ENCODE measurements at places on chromosomes 1 and 21.

GRCh38 chr1:64980745-64981600 is 14.6 kb upstream of the JAK1 start:
- no peak for DNase-seq

- DNase-seq, result no peak
Measured at GRCh38 chr1:235411489-235412486, 44.6 kb downstream of the TBCE start.

DNA sequence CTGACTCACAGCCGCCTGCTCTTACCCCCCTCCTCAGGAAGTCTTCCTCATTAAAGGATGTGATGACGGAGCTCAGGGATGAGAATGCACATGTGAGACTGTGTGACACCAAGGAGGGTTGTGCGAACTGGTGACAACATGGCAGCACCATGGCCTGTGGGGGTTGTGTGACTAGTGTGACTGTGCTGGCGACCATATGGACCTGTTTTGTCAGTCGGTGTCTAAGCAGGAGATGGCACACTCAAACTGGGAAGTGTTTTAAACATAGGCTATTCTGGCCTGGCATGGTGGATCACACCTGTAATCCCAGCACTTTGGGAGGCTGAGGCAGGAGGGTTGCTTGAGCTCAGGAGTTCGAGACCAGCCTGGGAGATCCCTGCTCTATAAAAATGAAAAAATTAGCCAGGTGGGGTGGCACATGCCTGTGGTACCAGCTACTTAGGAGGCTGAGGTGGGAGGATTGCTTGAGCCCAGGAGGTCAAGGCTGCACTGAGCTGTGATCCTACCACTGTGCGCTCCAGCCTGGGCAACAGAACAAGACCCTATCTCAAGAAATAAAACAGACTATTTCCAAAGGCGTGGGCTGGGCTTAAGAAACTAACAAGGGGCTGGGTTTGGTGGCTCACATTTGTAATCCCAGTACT is 7.4 kb downstream of the TRNP1 start:
- DNase-seq, result no peak

DNA sequence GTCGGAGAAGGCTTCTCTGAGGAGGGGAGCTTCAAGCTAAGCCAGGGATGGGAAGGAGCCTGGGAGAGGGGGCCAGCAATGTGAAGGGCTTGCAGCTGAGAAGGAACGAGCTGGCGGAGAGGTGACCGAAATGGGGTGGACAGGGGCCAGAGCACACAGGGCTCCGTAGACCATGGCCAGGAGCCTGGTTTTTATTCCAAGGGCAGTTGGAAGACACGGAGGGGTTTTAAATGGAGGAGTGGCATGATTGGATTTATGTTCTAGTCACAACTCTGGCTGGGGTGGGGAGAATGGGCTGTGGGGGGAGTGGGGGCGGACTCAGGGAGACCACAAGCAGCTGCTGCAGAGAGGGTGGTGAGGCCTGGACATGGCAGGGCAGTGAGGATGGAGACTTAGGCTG is 5.1 kb upstream of the EPS8L3 start:
- DNase-seq, result no peak

DNA sequence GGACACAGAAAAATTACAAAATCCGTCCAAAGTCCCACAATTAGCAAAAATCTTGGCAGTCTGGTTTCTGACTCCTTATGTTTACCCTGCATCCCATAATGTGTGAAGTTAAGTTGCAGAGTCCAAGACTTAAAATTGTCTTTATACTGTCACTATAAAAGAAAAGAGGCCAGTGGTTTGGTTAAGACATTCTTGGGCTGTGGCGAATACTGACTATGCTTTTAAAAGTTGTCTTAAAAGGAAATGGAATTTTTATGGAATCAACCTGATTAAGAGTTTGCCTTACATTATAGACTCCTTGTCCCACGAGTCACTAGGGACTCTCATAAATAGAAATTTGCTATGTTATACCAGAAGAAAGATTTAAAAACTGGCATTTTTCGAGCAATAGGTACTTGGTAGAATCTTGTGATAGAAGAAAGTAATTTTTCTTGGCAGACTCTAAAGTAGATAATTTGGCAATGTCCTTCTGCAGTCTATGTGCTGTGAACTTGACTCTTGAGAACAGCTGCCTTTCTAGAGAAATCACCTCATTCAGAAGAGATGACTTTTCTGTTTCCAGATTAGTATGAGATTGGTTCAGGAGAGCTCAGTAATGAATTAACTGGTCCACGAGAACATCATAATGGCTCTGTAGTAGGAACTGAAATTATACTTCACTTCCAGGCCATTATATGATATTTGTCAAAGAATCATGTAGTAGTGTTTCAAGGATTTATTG is 31.8 kb downstream of the NTNG1 start:
- no peak for DNase-seq

GRCh38 chr1:199282751-199283305 is 644.0 kb downstream of the PTPRC start:
- no peak for DNase-seq

DNA sequence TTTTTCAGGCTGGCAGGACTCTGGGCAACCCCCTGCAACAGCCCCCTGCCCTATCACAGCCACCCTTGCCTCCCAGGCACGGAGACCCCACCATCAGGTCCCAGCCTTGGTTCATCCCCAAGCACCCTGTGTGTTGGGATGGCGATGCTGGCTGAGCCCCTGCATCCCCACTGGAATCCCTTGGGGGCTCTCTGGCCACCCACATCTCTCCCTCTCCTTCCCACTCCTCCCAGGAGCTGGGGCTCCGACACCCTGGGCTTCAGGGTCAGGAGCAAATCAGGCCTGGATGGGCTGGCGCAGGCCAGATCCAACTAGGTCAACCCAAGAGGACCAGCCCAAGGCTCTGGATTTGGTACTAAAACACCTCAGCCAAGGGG is 25.9 kb downstream of the COL6A1 start:
- DNase-seq, result no peak

DNA sequence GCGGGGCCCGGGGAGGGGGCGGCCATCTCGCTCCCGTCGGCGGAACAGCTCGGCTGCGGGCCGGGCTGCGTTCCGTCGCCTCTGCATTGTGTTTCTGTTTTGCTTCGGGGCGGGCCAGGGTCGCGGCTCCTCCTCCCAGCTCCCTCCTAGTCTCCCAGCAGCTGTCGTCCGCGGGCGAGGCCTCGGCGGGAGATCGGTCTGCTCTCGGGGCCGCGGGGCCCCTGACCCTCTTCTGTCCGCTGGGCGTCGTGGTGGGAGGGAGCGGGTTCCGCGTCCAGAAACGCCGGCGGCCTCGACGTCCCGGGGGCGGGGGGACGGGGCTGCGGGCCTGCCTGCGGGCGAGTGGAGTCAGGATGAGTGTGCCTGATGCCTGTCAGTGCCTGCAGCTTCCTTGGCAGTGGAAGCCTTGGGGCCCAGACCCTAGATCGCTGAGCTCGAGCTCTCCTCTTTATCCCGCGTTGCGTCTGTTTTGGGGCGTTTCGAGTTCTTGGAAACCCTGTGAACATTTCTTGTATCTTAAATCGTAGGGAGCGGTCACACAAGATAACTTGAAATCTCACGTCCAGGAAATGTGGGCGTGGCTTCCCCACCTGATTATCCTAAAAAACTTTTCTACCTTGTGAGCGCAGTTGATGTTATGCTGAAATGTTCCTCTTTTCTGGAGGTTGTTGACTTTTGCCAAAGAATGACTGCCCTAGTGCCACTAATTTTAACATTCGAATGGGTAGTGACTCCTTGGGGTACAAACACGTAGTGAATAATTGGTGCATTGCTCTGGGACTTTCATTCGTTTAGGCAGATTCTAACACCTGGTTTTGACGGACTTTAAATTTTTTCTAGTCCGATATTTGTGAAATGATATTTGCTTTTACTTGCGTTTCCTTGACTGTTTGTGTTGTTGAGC is 676 bp downstream of the MORC3 start:
- no peak for DNase-seq

DNA sequence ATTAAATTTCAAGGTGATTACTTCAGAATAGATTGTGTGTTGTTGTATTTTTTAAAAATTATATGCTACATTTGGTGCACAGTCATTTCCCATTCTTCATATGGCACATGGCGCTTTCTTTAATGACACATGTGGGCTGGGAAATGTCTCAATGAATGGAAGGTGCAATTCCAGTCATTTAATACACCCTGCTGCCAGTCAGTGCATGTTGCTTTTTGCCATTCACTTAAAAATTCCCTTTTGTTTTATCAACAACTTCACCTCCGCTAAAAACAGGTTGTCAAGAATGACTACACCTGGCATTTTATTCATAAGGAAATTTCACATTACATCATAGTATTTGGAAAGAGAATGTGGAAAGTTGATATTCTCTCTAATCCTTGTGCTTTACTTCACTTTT is 716.4 kb upstream of the ADAMTS5 start:
- no peak for DNase-seq

- DNase-seq, result no peak
Measured at GRCh38 chr1:118989878-118990378, 1.8 kb upstream of the TBX15 start.

GRCh38 chr1:209513226-209513625 is 70.3 kb upstream of the CAMK1G start:
- no peak for DNase-seq

GRCh38 chr1:200409203-200409760 is 554 bp downstream of the ZNF281 start:
- DNase-seq, result peak; percentile 48

DNA sequence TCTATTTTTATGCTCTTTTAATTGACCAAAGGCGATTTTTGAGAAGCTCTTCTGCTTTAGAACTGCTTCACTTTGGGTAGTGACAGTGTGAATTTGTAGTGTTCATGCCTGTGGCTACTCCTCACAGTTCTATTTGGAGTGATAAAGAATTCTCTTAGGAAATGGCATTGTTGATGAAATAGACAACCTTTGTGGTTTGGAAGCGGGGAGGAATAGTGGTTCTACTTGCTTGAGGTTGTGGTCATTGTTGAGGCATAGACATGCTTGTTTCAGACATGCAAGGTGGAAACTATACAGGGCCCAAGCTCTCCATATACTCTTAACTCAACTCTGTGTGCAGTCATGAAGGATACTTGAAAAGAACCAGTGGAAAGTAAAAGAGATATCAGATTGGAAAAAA is 481.1 kb upstream of the NEGR1 start:
- no peak for DNase-seq

GRCh38 chr1:77539519-77540142 is 142.8 kb downstream of the ZZZ3 start:
- DNase-seq, result no peak

DNA sequence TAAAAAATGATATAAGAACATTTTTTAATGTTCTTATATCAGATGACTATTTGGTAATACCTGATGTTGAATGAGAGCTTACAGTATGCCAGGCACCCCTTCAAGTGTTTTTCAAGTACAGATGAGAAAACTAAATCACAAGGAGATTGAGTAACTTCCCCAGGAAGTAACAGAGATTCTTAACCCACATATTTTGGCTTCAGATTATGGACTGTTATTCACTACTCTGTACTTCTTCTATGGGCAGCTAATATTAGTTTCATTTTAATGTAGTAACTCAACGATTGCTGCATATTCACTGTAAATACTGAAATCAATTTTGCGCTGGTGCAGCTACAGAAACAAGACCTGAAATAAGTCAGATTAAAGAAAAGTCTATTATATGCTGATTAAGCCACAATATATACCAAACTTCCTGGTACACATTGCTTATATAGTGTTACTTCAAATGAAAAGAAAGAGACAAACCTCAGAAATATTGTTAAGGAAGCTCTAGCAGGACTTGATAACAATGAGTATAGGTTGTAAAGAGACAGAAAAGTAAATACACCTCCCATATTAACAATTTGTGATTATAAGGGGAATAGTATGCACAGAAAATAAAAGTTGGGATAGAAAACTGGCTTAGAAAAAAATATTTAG is 19.7 kb downstream of the DPYD start:
- DNase-seq, result no peak

DNA sequence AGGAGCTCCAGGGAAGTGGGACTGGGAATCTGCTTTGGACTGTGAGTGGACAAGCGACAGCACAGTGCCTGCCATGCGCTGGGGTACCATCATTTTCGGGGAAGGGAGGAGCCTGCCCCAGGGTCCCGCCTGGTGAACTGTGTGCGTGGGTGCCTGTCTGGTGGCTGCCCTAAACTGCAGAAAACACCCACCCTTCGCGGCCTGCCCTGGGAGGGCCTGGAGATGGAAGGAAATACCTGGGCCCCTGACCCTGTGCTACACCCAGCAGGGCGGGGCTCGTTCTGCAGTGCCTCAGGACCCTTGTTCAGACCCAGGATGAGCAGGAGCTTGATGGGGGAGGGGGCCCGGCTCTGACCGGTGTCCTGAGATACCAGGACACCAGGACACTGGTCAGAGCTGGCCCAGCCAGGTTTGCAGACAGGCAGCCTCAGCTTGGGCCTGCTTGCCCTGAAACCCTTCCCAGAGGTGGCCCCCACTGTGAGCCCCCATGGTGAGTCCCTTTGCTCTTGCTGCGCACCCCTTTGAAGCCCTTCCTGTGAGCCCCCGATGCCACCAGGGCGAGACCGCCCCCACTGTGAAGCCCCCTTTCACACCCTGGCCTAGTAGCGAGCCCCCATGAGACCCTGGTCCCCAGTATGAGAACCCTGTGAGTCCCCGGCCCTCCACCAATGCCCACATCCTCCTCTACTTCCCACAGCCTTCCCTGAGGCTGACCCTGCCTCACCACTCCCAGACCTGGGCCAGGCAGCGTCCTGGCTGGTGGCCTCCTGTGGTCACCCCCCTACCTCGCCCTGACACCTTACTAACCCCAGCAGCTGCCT is 2.6 kb downstream of the GJC2 start:
- no peak for DNase-seq

GRCh38 chr1:53392460-53392859 is 64.6 kb upstream of the LRP8 start:
- DNase-seq, result no peak

DNA sequence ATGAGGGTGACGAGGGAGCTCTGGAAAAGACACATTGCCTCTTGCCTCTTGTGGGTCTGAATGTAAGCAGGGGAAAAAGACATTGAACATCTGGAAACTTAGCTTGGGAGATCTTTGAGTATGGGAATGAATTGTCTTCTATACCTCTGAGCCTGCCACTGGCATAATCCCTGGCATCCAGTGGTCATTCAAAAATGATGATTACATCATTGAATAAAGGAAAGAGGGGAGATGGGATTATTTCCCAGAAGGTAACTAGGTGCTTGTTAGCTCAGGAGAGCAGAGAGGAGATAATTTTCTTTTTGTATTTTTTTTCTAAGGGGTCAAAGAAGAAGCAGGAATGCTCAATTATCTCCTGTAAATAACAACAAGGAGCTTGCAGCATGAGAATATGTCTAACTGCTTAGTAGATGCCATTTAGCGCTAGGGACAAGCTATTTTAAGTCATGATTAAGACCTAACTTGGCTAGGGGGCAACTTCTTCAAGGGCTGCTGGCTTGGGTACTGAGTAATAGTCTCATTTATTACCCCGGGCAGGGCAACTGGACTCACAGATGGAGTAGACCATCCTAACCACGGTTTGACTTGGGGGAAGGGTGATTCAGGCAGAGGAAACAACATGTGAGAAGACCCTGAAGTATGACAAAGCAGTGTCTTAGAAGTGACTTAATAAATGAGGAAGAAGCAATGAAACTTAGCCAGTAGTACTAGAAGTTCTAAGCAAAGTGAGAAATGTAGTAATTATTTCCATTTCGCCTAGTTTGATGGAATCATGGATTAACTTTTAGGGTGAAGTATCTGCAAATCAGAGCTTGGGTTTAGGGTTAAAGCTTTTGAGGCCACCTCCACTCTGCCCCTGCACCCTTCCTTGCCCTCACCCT is 11.0 kb upstream of the XCL2 start:
- DNase-seq, result no peak

GRCh38 chr1:39189592-39190041 is 14.9 kb upstream of the MACF1 start:
- no peak for DNase-seq

- peak; percentile 19 for DNase-seq
Measured at GRCh38 chr1:26739329-26739914, 43.6 kb downstream of the ARID1A start.

- no peak for DNase-seq
Measured at GRCh38 chr1:34235594-34235993, 58.9 kb downstream of the C1orf94 start.

Measured in activated naive CD4-positive, alpha-beta T cell treated with Interleukin-2 at 50 U/mL for 16 hours (primary cell).